ENCODE measurements at places on chromosomes 7 and 10.

- peak; percentile 47 for DNase-seq
Observed at GRCh38 chr7:105178928-105179541, 165.0 kb downstream of the KMT2E start.

GRCh38 chr10:26474026-26474425, 35.9 kb downstream of the APBB1IP start:
- DNase-seq, result no peak

DNA sequence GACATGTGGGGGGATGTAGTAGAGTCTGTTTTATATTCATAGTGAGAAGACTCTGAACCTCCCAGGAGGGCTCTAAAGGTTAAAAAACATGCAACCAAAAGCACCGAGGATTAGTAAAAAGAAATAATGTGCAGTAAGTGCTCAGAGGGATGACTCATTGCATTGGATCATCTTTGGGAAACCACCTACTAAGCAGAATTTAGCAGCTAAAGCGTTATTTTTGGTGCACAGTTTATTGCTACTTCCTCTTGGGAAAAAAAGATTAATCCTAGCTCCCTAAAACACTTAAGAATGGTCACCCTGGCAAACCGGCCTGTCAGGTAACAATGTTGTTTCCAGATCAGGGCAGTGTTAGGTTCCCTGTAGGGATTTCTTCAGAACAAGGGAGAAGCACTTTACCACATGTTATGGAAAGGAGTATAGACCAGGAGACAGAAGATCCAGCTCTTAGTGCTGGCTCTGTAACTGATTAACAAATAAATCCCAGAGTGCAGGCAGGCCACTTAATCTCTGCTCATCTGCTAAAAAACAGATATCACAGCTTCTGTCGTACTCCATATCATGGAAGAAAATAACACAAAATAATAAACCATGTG, 44.8 kb upstream of the FAM133B start:
- DNase-seq, result peak; percentile 90

GRCh38 chr10:107994621-107995270, 830.2 kb upstream of the SORCS1 start:
- peak; percentile 10 for DNase-seq

DNA sequence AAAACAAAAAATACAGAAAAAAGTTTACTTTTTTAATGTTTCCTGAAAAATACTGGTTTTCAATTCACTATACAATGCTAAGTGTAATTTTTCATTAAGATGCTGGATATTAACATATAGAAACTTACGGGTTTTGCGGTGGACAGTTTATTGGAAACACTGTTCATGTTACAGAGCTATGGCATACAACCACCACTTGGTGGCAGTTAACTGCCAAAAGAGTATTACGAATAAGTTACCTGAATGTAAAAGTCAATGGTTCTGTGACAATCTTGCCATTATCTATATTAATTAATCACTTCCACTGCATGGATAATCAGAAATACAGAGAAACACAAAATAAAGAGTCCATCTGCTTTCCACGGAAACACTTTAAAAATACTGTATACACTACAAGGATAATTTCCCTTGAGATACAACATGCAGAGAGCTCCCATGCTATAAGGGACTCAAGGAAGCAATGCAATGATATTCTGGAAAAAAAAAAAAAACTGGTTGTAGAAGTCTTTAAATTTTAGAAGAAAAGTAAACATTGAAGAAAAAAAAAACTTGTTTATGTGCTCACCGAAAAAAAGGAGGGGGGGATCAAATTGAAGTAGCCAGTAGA, 97.0 kb downstream of the TPK1 start:
- peak; percentile 65 for DNase-seq

DNA sequence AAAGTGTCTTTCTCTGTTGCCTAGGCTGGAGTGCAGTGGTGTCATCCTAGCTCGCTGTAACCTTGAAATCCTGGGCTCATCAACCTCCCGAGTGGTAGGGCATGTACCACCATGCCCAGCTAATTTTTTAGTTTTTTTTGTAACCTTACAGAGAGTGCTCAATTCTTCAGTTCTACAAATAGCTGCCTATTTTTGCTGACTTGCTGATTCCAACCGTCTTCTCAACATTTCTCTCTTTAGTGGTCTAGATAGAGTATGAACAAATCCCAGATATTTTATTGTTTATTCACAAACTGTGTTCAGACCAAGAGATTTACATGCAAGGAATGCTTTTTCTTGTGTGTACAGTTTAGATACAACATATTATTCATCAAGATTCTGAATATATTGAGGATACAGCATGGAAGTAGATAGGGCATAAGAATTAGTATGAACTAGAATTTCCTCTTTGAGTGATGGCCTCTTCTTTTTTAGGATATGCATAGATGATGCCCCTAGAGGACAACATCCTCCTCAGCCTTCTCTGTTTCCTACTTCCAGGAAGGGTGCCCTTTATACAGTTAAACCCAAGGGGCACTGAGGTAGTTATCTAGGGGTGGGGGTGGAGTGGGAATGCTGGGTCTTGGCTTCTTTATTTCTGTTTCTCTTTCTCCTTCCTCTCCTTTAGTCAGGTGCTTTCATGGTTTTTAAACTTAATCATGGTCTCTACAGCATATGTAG, 26.0 kb downstream of the PRPF18 start:
- no peak for DNase-seq

DNA sequence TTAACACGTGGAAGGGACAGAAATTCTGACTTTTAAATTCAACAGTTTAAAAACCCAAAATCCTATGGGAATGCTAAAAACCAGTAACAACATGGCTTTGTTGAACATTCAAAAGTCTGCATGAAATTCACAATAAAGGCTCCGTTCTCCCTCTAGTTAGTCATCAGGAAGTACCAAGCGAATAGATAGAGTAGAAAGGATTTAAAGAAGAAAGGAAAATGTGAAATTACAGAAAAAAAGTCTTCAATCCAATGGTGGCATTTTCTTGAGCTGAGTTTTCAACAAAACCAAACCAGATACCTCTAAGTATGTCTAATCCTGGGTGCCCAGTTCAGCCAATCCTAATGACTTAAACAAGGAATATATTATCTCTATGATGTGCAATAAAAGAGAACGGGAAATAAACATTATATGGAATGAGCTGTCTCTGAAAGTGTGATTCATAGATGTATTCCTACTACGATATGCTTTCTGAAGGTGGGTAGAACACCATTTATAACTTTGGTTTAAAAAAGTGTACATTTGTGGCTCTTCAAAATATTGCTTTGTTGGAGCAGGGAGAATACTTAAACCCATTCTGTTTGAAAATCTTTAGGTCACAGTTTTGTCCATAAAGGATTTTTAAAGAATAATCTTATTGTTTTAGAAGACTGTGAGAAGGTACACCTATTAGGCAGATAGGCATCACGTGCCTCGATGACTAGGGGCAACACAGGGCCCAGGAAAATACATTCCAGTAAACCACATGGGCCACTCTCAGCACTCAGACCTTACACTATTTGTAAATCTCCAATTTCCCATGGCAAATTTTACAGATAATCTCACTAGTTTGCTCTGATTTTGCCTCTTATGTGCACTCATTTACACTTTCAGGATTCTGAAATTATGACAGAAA, 87.7 kb downstream of the CUBN start:
- no peak for DNase-seq

- no peak for DNase-seq
Observed at GRCh38 chr10:78436222-78436573, 402.5 kb downstream of the RPS24 start.

- no peak for DNase-seq
Observed at GRCh38 chr7:146862415-146862814, 745.8 kb downstream of the CNTNAP2 start.

DNA sequence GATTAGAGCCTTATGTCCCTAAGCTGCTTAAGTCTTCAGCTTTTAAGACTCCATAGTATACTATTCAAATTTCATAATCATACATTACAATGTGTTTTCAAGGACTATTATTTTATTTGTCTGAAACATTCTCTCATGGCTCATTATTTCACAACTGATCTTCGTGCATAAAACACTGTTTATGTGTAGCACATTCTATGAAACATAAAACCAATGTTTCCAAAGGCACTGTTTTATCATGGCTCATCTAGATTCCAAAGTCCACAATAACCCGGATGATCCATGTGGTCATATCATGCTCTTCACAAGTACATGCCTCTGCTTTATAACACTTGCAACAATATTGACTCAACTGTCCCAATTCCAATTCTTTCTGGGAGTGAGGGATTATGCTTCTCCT, 806.1 kb downstream of the TNS3 start:
- peak; percentile 46 for DNase-seq

GRCh38 chr10:115980470-115980869, 292.5 kb downstream of the GFRA1 start:
- DNase-seq, result no peak

- no peak for DNase-seq
Observed at GRCh38 chr7:154183482-154183881, 131.3 kb downstream of the DPP6 start.

DNA sequence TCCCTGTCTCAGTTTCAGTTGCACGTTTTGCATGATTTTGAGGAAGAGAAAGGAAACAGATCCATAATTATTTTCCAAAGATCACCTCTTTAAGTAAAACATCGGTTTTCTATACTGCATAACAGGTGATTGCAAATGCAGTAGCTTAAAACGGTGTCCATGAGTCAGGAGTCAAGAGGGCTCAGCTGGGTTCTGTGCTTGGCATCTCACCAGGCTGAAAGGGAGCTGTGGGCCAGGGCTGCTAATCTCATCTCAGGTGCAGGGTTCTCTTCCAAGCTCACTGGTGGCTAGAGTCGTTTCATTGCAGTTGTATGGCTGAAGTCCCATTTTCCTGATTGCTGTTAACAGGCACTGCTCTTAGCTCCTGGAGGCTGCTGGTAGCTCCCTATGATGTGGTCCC, 57.0 kb upstream of the PRKCQ start:
- no peak for DNase-seq

GRCh38 chr7:142800088-142800487, 29.3 kb downstream of the PRSS2 start:
- no peak for DNase-seq

DNA sequence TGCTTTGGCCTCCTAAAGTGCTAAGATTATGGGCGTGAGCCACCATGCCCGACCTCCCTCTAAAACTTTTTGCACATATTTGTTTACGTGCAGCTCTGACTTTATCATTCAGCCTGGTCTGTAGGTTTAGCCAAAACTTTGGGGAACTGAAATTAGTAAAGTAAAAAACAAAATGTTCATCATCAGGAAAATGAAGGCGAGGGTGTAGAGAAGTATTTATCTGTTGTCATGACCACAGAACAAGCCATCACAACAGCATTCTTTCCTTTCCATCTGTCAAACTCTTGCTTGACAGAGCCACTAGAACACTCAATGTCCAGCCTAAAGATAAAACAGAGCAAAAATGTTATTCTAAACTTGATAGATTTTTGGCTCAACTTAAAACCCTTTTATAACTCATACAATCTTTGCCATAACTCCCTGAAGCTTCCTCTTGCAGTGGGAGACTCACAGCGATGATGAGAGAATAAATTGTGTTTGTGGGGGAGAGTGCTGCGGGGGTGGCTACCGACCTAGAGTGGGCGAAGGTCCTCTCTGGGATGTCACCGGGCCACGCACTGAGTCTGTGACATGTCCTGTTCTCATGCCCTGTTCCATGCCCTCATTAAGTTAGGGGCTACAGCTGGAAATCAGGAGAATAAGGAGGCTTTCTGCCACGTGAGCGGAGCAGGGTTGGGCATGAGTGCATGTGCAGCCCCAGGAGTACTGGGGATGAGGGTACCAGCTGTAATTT, 58.6 kb upstream of the MKRN1 start:
- DNase-seq, result no peak

DNA sequence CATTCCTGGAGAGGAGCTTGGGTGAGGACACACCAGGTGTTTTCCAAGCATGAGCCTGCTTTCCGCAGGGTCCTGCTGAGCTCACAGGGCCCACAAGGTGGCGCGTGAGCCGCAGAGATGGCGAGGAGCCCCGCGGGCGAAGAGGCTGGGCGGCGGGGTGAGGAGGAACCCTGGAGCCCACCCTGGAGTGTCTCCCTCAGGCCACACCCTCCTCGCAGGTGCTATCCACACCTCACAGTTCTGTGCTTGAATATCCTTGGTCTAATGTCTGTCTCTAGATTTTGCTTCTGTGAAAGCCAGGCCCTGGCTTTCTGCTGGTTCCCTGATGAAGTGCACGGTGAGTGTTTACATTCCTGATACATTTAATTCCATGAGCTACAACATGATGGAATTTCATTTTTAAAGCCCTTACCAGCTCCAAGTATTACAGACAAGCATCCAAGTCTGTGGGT, 433.6 kb downstream of the ACTR3B start:
- DNase-seq, result no peak

DNA sequence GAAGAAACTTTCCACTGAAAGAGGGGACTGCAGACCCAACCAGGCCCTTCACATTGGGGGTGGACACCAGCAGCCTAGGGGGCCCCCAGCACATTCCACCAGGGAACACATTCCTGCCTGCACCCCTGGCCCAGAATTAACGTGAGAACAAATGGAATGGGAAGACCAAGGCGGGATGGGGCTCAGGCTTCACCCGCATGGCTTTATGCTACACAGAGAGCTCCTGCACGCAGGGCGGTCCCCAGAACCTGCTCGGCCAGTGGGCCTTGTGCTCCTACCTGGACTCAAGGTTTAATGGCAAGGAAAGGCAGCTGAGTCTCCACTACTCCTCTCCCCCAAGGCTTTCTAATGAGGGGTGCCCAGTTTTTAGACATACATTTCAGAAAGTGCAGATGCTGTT, 146.3 kb upstream of the GPR26 start:
- DNase-seq, result no peak

- no peak for DNase-seq
Observed at GRCh38 chr7:104584620-104585019, 256.2 kb downstream of the LHFPL3 start.

- peak; percentile 49 for DNase-seq
Observed at GRCh38 chr10:94274142-94274787, 88.5 kb downstream of the NOC3L start.

DNA sequence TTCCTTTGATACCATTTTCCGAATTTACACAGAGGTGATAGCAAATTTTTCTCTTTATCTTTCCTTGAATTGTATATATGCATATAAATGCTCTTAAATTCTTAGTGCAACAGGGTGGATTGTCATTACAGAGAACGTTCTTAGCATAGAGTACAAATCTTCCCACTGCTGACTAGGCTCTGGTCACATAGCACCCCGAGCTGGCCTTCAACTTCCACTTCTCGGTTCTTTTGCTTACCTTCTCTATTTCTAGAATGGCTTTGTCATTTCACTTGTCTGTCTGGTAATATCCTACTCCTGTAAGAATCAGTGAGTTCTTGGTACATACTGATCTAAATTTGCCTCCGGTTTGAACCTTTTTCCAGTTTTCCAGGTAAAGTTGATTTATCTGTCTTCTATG, 13.4 kb downstream of the ADIRF start:
- no peak for DNase-seq

DNA sequence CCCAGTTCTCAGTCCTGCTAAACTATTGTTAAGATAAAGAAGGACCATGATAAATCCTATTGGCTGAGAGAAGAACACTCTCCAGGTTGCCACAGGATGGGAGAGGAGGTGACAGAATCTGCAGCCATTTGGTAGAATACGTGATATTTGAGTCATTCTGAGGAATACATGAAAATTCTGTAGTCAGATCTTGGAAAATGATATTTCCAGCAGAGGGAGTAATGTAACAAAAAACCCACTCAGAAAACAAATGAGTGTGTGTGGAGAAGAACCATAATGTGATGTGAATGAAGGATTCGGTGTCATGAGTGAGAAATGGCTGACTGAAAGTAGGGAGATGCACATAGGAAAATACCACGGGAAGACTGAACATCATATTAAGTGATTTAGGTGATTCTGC, 128.5 kb upstream of the PFKP start:
- peak; percentile 39 for DNase-seq
